Left kidney (tissue), 8 donors: ENCODE measurements at places on chromosomes 5 and 9.

- DNase-seq, result no peak
Measured at GRCh38 chr9:88307136-88307535, 81.1 kb upstream of the SPIN1 start.

- DNase-seq, result no peak
Measured at GRCh38 chr5:179796877-179797608, 3.3 kb downstream of the LTC4S start.

- DNase-seq, result no peak
Measured at GRCh38 chr9:83701769-83702168, 6.0 kb downstream of the UBQLN1 start.

DNA sequence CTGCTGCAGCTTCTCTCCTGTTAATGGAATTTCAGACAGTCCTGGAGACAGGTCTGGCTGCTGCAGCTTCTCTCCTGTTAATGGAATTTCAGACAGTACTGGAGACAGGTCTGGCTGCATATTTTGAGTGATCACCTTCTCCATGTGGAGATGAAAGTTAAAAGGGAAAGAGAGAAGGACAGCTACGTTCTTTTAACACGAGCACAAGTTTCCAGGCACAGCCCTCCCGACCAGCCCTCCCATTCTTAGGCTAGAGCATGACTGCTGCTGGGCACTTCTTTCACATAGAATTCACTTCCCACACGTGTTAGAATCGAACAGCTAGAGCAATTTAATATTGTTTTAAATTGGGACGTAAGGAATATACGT lies 133.3 kb upstream of the DMRT1 start:
- DNase-seq, result no peak

DNA sequence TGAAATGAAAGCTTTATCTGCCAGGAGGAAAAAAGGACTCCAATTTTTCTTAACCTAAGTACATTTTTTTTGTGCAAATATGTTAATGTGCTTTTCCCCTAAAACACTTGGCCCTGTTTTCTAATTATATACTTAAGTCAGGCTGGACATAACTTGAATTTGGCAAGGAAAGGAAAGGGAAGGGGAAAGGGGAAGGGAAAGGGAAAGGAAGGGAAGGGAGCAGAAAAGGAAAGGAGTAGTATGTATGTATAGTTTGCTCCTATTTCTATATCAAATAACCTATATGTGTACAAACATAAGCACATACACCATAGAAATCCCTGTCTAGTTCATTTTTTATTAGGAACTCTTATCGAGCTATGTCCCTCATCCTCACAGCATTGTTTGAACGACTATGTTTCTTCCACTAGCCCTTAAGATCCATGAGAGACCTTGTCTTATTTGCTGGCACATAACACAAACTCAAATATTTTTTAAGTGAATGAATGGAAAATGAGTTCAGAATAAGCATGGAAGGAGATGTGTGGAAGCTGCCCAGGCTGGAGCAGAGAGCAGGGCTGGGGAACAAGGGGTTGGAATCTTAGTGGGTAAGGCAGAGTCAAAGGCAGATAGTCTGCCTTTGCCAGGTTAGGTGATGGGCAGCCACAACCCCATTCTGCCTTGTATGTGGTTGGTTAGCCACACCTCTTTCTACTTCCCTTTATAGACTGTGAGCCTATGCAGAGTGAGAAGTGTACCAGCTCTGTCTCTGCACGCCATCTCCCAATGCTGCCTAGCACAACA lies 70.0 kb downstream of the KLHL3 start:
- DNase-seq, result no peak

DNA sequence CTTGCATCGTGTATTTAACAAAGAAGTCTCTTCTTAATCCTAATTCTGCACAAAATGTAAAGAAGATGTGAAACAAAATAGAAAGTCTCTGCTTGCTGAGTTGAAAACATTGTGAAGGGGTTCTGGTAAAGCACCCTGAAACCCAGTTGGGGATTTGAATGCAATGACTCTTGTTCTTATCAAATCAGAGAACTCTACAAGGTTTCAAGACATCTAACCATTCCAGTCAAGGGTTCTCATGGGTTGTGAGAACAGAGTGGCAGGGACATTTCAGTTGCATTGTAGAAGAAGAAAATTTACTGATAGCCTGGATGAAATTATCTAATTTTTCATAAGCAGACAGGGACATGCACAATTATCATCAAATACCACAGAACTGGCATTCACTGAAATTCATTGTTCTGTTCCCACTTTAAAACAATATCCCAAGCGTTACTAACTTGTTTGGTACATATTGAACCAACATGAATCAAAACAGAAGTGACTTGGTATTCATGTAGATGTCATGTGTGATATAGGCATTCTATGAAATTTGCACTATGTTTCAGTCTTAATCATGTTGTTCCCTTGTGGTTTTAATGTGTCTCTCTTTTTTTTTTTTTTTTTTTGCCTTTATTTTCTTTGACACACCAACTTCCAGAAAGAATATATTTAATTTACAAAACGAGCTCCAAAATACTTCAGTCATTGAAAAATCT lies 563.3 kb downstream of the IRX1 start:
- DNase-seq, result no peak

GRCh38 chr9:86354818-86355309 lies 654 bp upstream of the TUT7 start:
- DNase-seq, result no peak

DNA sequence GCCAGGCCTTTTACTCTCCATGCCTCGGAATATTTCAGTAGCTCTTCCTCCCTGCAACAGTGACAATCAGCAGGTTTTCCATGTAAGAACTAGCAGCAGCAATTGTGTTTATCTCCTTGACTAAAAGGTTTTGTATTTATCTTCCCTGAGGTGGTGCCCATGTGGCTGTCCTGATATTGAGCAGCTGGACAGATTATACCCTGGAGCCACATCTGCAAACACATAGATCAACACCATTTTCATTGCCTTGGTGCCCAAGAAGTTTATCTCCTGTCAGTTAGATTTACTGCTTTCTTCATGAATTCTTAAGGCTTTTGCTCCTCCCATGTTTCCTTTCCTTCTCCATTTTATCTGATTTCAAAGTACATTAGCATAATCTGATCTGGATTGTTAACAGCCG lies 378.4 kb downstream of the SPATA31D1 start:
- no peak for DNase-seq

GRCh38 chr5:96565582-96566265 lies 96.5 kb upstream of the CAST start:
- no peak for DNase-seq

- no peak for DNase-seq
Measured at GRCh38 chr5:90184764-90185163, 224.8 kb downstream of the CETN3 start.

GRCh38 chr9:93316726-93317494 lies 133.0 kb downstream of the WNK2 start:
- no peak for DNase-seq

GRCh38 chr5:172827841-172828240 lies 6.2 kb upstream of the ERGIC1 start:
- no peak for DNase-seq

GRCh38 chr9:37555786-37556185 lies 20.4 kb downstream of the FBXO10 start:
- DNase-seq, result no peak

GRCh38 chr9:79431019-79431679 lies 140.6 kb upstream of the TLE4 start:
- DNase-seq, result peak; percentile 4

- DNase-seq, result no peak
Measured at GRCh38 chr5:134583766-134584165, 48.9 kb downstream of the SAR1B start.

- no peak for DNase-seq
Measured at GRCh38 chr9:37994639-37995347, 74.2 kb downstream of the SHB start.

- no peak for DNase-seq
Measured at GRCh38 chr5:93355691-93356090, 225.3 kb downstream of the NR2F1-AS1 start.

- DNase-seq, result peak; percentile 60
Measured at GRCh38 chr5:78972654-78973428, 12.3 kb downstream of the ARSB start.

DNA sequence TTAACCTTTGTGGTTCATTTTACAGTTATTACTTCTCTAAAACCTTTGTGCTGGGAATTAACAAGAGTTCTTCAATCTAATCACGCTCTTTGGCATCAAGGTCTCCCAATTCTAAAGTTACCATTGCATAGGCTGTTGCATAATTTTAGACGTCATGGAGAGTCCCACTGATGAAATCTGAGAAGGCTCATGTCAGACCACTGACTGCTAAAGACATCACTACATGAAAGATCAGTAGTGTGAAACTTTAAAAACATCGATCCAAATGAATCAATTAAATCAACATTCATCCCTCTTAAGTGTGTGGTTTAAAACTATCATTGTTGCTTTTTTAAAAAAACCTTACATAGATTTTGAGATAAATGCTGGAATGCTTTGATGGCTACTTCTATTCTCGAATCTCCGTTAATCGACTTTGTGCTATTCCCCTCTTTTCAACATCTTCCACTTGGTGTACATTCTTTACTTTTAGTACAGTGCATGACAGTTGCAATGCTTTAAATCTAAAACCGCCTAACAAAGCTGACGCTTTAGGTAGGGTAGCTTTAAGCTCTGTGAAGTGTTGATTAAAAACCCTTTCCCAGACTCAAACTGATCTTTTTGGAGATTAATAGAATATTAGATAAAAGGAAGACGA lies 33.6 kb downstream of the NR2F1 start:
- no peak for DNase-seq

- no peak for DNase-seq
Measured at GRCh38 chr5:56330167-56330566, 97.0 kb upstream of the ANKRD55 start.

- DNase-seq, result no peak
Measured at GRCh38 chr5:21145376-21145775, 1157.4 kb upstream of the CDH18 start.

GRCh38 chr9:115423646-115424045 lies 305.7 kb upstream of the TNC start:
- no peak for DNase-seq

DNA sequence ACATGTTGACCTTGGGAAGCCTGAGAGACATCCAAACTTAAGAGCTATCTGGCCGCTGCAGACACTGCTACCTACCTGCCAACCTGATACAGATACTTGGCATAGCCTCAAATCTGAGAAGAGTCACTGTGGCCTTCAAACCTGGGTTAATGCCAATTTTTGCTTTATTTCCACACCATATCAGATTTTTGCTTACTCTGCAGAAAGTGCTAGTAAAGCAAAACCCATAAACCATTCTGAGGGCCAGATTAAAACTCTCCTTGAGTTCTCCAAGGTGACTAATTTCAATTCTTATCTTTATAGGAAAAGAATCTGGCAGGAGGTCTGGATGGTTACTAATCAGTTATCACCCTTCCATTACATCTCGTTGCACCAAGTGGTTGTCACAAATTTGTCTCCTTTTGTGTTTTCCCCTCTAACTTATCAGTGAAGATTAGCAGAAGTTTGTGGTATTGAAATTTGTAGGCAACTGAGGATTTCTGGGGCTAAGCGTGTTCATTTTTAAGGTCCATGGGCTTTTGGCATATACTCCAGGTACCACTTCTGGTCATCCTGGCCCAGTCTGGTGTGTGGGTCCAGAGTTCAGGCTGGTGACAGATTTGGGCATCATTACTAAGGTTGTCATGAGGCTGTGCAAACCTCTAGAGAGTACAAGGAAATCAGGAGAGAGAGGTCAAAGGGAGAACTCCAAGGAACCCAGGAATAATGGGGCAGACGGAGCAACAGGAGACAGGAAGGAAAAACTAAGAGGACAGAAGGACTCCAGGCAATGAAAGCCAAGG lies 177.9 kb downstream of the TSSK1B start:
- DNase-seq, result no peak

DNA sequence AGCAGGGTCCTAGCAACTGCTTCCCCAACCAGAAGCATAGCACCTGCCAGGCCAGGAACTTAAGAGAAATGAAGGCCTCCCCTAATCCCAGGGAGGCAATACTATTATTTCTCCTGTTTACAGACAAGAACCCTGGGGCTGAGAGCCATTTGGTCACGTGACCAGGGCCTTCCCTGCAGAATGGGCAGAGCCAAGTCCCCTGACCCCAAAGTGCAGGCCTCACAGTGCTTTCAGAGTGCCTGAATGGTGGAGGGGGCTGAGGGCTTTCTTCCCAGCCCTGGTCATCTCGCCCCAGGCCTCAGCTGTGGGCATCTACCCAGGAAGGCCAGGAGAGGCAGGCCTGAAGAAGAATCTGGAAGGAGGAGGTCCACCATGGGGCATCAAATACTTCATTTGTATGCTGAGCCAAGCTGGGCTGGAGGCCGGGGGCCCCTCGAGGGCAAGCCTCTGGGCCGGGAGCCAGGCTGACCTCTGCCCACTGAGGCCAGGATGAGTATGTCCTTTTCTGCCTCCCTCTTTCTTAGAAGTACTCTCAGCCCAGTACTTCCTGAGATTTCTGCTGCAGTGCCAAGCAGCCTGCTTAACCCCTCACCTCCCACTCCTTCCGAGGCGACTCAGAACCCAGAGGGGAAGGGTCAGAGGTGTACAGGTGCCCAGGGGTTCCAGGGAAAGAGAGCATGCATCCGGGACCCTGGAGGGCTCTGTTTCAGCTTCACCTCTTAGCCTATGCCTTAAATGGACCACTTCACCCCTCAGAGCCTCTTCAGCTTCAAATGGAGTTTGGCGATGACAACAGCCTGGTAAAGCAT lies 18.9 kb upstream of the DUSP1 start:
- no peak for DNase-seq

GRCh38 chr9:134602547-134603362 lies 38.8 kb upstream of the COL5A1 start:
- DNase-seq, result no peak

DNA sequence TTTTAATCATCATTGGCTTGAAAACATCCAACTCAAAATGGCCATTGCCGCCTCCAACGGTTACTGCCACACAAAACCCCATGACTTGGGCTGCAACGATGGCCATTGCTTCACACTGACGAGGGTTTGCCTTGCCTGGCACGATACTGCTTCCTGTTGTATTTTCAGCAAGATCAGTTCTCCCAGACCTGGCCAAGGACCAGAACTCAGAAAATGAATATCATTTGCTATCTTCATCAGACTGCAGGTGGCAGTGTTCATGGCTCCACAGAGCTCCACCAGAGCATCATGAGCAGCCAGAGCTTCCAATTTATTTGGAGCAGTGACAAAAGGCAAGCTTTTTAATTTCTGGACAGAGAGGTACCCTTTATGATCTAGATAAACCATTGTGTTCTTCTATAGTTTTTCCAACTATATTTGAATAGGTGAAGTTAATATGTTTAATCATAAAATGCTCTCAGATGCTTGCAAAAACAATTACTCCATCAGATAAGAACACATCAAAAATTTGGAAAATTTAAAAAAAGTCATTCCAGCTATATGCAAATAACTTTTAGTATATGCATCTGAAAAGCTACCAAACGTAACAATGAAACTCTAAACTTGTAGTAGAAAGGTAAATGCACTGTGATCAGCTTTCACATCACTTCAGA lies 10.4 kb downstream of the AMACR start:
- peak; percentile 53 for DNase-seq

DNA sequence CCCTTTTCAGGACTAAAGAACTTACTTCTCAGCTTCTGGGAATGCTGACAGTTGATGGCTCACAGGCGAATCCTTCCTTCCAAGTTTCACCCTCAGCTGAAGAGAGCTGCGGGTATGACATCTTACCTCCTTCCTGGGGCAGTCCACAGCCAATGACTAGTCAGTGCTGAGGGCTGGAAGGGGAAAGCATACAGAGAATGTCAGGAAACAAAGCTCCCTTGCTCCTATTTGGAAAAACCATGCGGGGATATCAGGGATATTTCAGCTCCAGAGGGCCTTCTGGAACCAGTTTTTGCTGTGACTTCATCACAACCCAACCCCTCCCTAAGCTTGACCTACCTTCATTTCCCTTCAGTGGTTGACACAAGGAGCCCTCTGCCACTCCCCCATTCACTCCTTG lies 15.7 kb downstream of the FTMT start:
- DNase-seq, result no peak

- no peak for DNase-seq
Measured at GRCh38 chr9:90953805-90954204, 152.2 kb downstream of the SYK start.
